Progenitor cell of endocrine pancreas (in vitro differentiated cells): ENCODE measurements at places on chromosomes 2 and 18.

- no peak for DNase-seq
Observed at GRCh38 chr2:237864940-237865622, 5.7 kb downstream of the RAMP1 start.

DNA sequence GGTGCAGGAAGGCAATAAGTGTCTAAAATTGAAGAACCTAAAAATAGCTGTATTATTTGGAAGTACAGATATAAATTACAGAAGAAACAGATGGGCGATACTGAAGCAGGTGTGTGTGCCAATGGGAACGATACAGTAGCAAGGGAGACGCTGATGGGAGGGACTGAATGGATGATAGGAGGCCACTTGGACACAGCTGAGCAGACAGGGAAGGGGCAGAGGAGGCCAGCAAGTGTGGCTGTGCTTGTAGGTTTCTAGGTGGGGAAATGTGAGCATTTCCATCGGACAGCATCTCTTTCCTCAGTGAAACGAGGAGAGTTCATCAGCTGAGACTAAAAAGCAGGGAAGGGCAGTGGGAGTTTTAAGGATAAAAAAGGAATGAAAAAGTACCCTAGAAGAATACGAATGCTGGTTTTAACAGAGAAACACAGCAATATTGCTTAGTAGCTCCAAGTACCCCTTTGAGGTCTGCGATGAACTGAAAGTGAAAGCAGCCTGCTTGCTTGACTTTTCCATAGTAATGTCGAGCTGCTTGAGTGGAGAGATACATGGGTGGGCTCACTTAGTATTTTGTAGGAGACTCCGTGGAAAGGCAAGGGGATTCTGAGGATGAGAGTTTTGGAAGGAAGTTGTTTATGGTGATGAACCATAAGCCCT is 91.7 kb upstream of the EPC2 start:
- DNase-seq: no peak

DNA sequence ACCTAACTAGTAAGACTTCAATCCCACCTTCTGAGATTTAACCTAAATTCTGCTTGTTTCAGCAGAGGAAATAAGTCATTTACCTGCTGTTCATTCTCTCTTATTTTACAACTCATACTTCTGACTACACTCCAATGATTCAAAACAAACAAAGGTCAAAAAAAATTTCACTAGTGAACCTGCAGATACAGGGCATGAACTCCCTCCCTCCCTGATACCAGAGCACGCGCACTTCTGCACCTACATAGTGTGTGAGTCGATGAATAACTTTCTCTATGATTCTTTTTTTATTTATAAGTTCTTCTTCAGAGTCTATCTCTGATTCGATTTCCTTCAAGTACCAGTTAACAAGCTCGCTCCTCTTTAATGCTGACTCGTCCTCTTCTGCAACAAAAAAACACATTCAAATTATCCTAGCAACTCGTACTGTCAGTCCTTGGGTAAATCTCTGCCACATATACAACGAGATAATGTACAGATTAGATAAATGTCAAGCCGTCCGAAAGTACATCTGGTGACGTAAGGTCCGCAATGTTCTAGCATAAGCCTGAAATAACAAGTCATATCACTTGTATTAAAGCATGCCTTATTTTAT is 7.4 kb upstream of the LCT start:
- DNase-seq: no peak

- DNase-seq: no peak
Observed at GRCh38 chr2:47006374-47007222, 91.0 kb upstream of the MCFD2 start.

DNA sequence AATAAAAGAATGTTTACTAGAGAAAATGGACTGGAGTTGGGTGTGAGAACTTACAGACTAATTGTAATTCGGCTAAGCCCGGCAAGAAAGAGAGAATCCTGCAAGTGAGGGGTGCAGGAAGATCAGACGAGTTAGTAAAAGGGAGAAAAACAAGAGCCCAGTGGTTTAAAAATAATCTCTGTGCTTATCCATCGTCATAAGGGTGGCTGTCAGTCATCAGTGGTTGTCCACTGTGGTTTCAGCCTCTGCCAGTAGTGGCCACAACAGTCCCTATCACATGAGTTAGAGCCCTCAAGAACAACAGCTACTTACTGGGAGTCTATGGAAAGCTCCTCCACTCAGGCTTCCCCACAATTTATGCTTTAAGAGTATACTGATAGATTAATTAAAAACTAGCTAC is 239.8 kb downstream of the SETBP1 start:
- no peak for DNase-seq

GRCh38 chr2:161307676-161308075 is 549 bp upstream of the PSMD14 start:
- DNase-seq: no peak

DNA sequence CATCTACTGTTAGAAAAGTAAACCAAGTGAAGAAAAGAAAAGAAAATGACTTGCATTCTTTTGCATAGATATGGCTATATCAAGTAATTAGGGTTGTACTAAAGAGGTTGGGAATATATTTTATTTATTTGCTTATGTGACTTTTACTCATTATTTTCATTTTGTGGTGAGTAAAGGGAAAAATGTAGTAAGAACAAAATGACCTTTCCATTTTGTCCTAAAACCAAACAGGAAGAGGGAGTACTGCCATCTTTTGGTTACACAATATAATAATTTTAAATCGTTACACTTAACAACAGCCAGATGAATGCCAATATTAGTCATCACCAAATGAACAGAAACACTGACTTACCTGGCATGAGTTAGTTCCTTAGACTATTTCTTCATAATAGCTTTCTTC is 47.3 kb upstream of the NDUFV2 start:
- DNase-seq: no peak

GRCh38 chr2:27707462-27708256 is 44.0 kb downstream of the SLC4A1AP start:
- DNase-seq: no peak

DNA sequence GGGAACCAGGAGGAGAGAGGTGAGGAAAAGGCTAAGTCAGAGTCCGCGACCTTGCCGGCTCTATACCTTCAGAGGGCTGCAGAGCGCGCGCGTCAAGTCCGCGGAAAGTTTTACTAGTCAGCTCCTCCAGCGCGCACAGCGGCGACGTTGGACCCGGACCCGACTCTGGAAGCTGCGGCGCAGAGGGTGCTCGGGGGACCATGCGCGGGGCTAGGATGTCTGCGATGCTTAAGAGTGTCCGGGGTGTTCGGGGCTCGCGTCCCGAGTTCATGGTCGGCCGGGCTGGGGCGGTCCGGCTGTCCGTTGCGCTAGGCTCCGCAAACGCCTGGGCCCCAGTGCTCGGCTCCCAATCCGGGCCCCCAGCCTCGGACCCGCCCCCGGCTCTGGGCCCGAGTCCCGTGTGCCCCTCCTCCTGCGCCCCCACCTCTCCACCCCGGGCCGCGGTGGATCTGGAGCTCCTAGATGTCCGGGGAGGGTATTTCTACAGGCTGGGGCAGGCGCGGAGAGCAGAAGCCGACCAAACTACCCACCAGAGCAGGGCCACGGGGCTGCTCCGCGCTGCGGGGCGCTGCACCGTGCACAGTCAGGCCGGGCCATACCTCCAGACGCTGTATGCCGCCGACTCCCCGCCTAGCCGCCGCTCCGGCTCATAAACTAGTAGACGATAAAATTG is at the start of gene LBX2:
TSS of gene LBX2 (minus strand) at position 337 of the 673 bp plus-strand sequence. CDS start at position 271, 66 bp downstream.
- no peak for DNase-seq

- no peak for DNase-seq
Observed at GRCh38 chr2:52456561-52457377, 1310.8 kb upstream of the CHAC2 start.

DNA sequence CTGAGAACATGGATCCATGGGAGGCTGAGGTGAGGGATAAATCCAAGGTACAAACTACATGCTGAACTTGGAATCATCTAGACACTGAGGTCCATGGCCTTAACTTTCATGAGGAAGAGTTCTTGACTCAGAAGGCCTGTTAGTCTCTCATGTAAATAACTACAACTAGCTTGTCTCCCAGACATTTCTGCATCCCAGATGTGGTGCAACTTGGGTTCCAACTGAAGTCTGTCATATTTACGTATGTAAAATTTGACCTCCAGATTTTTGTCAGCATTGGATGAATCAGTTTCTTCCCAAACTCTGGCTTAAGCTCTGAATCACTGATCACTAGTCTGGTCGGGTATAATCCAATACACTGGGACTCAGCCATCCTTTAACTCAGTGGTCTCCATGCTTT is 306.9 kb downstream of the PDE11A start:
- no peak for DNase-seq

GRCh38 chr2:49770919-49771318 is 616.6 kb upstream of the FSHR start:
- DNase-seq: peak; percentile 46

- peak; percentile 32 for DNase-seq
Observed at GRCh38 chr2:19868701-19869580, 32.8 kb downstream of the TTC32 start.

DNA sequence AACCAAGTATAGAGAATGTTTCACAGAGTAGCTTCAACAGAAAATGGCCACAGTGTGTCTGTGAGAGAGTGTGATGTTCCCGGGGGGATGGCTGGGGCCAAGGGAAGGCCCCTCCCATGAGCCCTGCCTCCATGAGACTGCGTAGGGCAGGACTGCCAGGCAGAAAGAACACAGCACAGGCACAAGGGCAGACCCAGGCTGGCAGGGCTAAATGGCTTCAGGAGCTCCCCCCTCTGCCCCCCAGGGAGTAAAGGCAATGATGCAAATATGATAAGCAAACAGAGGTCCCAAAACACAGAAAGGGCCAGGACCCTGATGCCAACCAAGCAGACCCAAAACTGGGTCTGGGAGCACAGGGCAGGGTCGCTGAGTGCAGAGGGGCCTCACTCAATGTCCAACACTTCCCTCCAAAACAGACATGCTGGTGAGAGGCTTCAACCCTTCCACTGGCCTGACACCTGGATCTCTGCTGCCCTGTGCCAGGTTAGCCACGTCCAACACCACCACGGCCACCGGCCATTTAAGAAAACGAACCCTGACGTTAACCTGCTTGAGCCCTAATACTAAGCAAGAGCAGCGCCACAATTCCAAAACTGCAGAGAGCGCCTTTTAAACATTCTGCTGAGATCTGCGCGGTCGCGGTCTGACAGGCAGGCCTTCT is 90.3 kb downstream of the HDAC4 start:
- DNase-seq: peak; percentile 5

GRCh38 chr2:110726285-110726684 is 6.1 kb upstream of the ACOXL start:
- no peak for DNase-seq

DNA sequence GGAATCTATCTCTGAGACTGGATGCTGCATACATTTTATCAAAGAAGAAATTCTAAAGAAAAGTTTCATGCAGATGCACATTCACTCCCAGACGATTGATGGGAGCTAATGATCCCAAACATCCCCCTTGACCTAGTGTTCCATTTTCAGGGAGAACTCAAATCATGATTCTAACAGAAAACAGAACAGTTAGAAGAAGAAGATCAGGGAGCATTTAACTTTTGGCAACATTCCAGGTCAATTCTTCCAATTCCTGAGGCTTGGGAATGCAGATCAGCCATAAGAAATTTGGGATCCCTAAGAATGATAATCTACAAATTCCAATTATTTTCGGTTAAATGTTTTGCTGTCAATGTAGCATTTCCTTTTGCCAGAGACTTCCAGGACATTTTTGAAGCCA is 96.6 kb downstream of the CPO start:
- DNase-seq: no peak

DNA sequence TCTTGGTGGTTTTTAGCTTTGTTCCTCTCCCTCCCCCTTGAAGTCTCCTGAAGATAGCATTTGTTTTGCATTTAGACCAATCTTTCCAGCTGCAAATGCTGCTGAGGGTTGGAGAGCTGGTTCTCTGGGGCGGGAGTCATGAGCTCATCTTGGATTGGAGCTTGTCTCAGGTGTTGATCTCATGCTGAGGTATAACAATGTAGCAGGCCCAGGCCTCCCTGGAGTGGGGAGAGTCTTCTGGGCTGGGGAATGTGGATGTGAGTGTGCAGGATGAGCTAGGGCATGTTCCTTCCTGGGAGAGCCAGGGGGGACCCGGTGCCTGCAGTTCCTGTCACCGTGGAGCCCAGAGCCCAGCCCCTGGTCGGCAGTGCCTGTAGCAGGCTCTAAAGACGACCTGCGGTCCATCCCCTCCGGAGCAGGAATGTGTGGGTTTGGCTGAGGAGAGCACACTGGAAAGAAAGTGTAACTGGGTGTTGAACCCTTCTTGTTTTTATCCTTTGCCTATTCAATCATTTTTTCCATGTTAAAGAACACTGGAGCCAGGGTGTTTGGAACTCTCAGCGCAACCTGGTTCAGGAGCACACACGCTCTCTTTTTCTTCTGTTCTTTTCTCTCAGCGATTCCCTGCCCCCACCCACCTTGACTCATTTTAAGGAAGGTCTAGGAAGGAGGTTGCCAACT is 2.7 kb downstream of the ZNF532 start:
- DNase-seq: no peak

DNA sequence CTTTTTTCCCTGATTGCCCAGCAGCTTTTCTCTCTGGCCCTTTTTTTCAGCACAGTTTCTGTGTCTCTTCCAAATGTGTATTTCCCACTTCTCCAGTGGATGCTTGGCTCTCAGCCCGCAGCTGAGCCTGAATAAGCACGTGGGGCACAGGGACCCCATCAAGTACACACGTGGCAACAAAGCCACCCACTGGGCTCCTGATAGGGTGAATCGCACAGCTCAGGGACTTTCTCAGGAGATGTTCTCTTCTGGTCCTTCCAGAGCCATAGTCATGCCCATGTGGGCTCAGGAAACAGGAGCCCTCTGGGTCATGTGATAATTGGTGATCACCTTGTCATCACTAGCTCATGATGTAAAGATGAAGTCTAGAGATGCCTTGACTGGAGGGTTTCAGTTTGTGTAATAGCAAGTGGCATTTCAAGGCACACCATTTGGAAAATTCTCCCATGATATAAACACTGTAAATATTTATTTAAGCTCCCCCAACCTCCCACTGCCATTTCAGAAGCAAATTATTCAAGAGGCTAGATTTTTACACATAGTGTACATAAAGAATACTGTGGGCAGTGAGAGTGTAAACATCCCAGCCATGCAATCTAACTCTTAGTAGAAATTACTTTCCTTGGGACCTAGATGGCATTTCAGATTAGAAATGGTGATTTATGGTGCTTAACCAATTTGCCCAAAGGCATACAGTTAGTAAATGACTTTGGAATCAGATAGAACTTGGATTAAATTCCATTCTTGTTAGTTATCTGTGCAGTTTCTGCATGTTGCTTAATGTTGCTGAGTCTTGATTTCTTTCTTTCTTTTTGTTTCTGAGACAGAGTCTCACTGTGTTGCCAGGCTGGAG is 597.5 kb downstream of the SLC4A3 start:
- DNase-seq: no peak

- peak; percentile 31 for DNase-seq
Observed at GRCh38 chr18:21741562-21742314, 1.1 kb downstream of the MIB1 start.

DNA sequence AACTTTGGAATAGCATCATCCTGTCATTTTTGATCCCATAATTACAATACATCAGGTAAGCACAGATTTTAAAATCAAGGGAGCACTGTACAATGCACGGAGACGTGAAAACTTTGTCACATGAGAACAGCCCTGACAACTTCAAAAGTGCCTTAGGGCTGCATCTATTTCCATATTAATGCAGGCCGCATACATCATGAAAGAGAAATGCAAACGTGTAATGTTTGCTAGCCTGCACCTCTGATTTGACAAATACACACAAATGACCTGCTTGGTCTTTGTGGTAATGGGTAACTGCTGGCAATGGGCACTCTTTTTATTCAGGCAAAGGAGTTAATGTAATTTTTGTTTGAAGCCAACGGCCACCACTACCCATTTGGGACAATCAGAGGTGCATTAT is 202.0 kb upstream of the EPHA4 start:
- DNase-seq: no peak
